Fibroblast of villous mesenchyme (primary cell): ENCODE measurements at places on chromosomes 16 and 17. TPM values are rescaled to one million over a fixed set of nuclear protein-coding genes. Genes with fewer than 3 reads are reported as not detected.

- DNase-seq, result no peak
Measured at GRCh38 chr17:74573169-74573568, 5.9 kb upstream of the CD300H start.

The SLC16A11 gene
- total RNA-seq, result not detected in 2 replicates

The HS3ST3A1 gene
- total RNA-seq, result 13.8 and 15.5 TPM in 2 replicates

The PDIA2 gene
- total RNA-seq, result under 0.01 and 0.43 TPM in 2 replicates

- peak; percentile 34 for DNase-seq
Measured at GRCh38 chr16:13036600-13036999, 135.2 kb downstream of the SHISA9 start.

GRCh38 chr16:15640966-15641365 is 2.0 kb downstream of the MARF1 start:
- no peak for DNase-seq

The AIPL1 gene
- total RNA-seq, result not detected in 2 replicates

The NPIPB13 gene
- total RNA-seq, result 0.97 TPM in 1 of 2 replicates, not detected in the other

The BTBD17 gene
- total RNA-seq, result not detected in 2 replicates
